Activated CD4-positive, CD25-positive, alpha-beta regulatory T cell (primary cell): ENCODE measurements at places on chromosomes 12 and 14.

DNA sequence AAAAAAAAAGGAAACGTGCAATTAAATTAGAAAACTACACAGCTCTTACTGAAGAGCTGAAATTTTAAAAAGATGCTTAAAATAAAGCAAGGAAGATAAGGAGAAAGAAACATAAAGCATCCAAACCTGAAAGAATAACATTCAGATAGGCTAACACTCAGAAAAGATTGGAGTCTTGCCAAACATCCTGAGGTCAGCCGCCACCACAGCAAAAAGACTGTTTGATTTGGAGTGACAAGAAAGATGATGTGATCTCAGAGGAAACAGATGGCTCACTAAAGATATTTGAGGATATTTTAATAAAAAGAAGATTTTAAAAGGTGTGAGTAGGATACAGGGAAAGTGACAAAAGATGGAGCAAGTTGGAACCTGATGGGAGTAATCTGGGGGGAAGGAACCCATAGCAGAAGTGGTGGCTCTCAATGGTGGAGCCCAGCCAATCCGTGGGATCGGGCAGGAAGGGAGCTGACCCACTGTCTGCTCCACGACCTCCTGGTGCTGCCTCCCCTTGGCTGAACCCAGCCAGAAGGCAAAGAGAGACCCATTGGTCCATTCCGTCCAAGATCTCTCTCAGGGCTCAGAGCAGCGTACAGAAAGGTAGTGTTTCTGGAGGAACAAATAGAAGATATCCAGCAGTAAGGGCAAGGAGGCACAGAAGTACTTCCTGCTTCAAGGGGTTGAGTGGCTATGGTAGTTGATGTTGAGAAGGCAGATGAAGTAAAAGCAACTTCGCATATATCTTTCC lies 469.6 kb downstream of the RGS6 start:
- DNase-seq: no peak

GRCh38 chr12:122965321-122965751 lies 927 bp downstream of the ABCB9 start:
- DNase-seq: no peak

- no peak for DNase-seq
These were observed 68.7 kb downstream of the NIN start for GRCh38 chr14:50762001-50762930.

- no peak for DNase-seq
These were observed 68.0 kb downstream of the GRIN2B start for GRCh38 chr12:13913371-13913770.

DNA sequence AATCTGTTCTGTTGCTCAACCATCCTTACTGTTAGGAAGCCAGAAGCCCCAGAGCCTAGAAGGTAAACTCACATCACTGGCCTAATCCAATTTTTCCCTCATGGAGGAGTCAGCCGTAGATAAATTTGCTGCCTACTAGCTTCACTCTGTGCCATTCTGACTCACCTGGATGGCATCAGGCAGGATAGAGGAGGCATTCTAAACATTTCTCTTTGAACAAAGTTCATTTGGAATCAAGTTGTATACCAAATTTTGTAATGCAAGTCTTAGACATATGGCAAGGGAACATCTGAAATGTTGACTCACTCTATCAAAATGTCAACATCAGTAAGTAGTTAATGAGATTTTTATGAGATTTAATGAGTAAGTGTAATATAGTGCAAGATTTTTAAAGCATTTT lies 13.6 kb upstream of the TBC1D30 start:
- no peak for DNase-seq

GRCh38 chr12:125683748-125684381 lies 618.6 kb downstream of the AACS start:
- DNase-seq: no peak

- no peak for DNase-seq
These were observed 50.8 kb downstream of the PPP2R5E start for GRCh38 chr14:63492391-63492790.

DNA sequence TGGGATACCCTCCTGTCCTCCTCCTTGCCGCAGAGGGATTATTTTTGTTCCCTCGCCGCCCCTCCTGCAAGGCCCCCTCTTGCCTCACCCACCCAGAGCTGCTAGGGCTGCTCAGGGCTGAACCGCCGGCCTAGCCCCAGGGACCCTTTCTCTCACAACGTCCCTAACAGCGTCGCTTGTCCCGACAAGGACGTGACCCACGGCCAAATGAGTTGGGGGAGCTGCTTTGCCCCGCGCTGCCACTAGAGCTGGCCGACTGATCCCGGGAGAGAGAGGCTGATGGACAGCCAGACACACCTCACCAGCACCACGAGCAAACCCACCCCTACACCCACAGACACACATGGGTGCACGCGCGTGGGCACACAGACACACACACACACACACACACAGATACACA lies 154.6 kb upstream of the ALG10B start:
- no peak for DNase-seq

DNA sequence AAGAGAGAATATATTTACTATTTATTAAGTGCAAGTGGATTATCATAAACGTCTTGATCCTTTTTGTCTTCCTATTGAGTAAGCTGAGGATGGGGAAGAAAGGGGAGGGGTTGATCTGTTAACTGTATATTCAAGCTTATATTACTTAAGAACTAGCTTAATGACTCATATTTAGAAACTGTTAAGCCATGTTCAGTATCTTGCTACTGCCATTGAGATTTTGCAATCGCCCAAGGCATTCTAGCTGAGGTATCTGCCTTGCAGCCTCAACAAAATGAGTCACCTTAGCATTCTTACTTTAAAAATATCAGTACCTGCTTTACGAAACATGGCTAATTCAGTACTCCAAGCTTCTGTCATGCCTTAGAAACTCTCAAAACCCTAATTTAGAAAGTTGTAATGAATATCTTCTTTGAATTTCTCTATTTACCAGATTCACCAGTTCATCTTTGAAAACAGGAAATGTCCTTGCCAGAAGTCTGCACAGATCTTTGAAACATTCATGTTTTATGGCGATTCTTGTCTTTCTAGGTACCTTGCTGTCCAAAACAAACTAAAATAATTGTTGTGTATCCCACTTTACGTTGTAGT lies 76.1 kb downstream of the ALG10B start:
- DNase-seq: no peak

GRCh38 chr14:99718031-99718810 lies 34.1 kb downstream of the CYP46A1 start:
- no peak for DNase-seq

GRCh38 chr14:68952531-68953195 lies 26.4 kb downstream of the ACTN1 start:
- DNase-seq: no peak

GRCh38 chr12:96143392-96143791 lies 50.8 kb upstream of the ELK3 start:
- DNase-seq: no peak

DNA sequence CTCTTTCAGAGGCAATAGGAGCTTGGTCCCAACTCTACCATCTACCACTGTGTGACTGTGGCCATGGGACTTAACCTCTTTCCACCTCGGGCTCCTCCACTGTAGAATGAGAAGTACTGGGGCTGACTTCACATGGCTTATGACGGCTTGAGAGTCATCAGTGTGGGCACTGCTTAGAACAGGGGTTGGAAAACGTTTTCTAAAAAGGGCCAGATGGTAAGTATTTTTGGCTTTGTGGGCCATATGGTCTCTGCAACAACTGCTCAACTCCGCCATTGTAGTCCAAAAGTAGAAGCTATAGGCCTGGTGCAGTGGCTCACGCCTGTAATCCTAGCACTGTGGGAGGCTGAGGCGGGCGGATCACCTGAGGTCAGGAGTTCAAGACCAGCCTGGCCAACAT lies 69.2 kb upstream of the LTA4H start:
- no peak for DNase-seq

GRCh38 chr14:60648934-60649874 lies at the start of gene SIX1:
Gene SIX1 (minus strand): TSS chr14:60649477. CDS start chr14:60649189, 288 bp downstream.
- no peak for DNase-seq

- no peak for DNase-seq
These were observed 214.3 kb upstream of the NUDT4 start for GRCh38 chr12:93163260-93164036.
